ENCODE measurements at places on chromosomes 7 and 10.

GRCh38 chr10:82572744-82573143, 697.8 kb downstream of the NRG3 start:
- no peak for DNase-seq

DNA sequence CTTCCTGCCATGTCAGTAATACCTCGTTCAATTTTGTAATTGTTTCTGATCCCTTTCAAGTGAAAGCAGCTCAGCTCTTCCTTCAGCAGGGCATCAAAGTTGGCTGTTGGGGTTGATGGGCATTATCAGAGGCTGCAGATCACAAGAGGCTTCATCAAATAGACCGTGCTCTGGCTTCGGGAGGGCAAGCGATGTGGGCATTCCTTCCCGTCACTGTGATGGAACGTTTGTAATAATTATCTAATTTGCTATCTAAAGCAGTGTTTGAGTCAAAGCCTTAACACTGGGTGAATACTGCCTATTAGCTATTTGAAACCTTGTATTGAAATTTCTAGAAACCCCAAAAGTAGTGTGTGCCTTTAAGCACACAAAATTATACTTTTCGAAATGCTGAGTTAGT, 170.1 kb downstream of the OTUD1 start:
- no peak for DNase-seq

- no peak for DNase-seq
Observed at GRCh38 chr10:107994621-107995270, 830.2 kb upstream of the SORCS1 start.

DNA sequence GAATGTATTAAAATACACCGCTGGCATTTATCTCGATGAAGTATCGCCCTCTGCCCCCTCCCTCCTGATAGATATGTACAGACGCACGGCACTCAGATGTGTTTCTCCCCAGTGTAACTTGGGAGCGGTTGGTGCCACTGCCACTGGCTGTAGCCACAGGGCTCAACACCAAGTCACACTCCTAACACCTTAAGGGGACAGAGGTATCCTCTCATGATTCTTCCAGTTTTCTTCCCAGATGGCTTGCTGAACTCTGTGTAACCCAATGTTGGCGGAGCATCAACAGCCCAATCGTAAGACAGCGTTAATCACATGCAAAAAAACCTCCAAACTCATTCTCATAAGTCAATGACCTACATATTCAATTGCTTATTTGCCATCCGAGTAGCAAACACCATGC, 35.5 kb downstream of the CTBP2 start:
- no peak for DNase-seq
